ENCODE measurements at places on chromosomes 4 and X. TPM values are rescaled to one million over a fixed set of nuclear protein-coding genes. Genes with fewer than 3 reads are reported as not detected.

DNA sequence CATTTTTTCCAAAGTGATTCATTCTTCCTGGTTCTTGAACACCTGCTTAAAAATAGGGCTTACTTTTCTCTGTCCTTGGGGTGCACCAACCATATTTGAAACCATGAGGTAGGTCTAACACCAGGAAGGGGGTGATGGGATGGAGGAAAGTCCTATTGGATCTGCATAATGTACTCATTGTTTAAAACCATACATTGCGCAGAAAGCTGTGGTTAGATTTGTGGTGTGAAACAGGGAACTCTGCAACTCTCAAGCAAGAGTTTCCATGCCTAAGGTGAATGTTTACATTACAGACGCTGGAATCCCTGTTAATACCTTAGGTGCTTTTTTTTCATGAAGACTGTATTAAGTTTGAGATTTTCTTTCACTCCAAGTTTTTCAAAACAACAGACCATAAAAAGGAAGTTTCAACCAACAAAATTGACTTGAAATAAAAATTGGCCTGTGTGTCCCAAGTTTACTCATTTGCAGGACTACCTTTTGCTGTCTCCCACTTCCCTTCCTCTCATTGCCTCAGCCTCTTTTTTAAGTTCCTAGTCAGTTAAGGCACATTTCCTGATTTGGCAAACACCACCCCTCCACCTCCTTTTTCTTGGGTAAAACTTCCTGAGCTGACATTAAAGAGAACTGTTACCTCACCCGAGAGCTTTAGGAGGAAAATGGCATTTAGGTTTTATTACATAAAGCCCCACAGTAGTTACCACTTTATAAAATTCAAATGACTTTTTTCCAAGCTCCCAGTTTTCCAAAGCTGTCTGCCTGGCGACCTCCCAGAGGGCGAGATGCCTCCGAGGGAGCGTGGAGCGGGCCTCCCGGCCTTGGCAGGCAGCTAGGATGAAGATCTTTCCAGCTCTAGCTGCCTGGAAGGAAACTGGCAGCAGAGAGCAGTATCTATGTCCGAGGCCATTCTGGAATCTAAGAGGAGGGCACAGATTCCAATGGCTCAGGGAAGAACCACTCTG is 47.9 kb upstream of the RBPJ start:
- peaks cover 25% of the 10 kb centered on the region for H3K27me3 ChIP-seq
- no peak overlapping the region for H3K27ac ChIP-seq
- no peak overlapping the region for H3K4me3 ChIP-seq
- DNase-seq: no peak
- H3K4me1 ChIP-seq: peaks cover 19% of the 10 kb centered on the region

Gene GPR143
- total RNA-seq: not detected

Gene CXCL13
- total RNA-seq: not detected

GRCh38 chr4:71189471-71189870 is 149.3 kb upstream of the SLC4A4 start:
- H3K27me3 ChIP-seq: peaks cover 79% of the 10 kb centered on the region
- H3K4me1 ChIP-seq: peaks cover 13% of the 10 kb centered on the region
- H3K4me3 ChIP-seq: no peak overlapping the region
- H3K27ac ChIP-seq: no peak overlapping the region
- H3K36me3 ChIP-seq: no peaks in the 10 kb centered on the region

DNA sequence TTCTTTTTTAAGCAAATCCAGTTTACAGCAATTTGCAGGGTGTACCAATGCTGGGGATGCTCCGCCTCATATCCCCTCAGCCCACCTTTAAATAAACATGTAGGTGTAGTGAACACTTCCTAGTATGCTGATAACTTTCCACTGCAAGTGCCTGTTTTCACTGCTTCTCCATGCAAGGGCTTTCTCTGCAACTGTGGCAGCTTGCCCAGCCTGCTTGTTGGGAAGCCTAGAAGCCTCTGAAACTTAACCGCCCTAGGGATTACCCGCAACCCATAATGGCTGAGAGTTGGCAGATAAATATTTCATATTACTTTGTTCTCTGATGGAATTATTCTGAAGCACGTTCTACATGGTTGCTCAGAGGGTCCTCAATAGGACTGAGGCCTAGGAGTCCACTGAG is 253.7 kb upstream of the DDX53 start:
- no peaks in the 10 kb centered on the region for H3K36me3 ChIP-seq
- H3K4me3 ChIP-seq: no peak overlapping the region
- H3K27me3 ChIP-seq: no peaks in the 10 kb centered on the region
- no peak overlapping the region for H3K27ac ChIP-seq
- no peaks in the 10 kb centered on the region for H3K4me1 ChIP-seq

Gene SSX4
- total RNA-seq: not detected

GRCh38 chrX:20320461-20321159 is 53.9 kb upstream of the RPS6KA3 start:
- H3K36me3 ChIP-seq: no peaks in the 10 kb centered on the region
- no peak for DNase-seq
- no peaks in the 10 kb centered on the region for H3K27me3 ChIP-seq
- H3K4me3 ChIP-seq: peak overlapping the region; percentile 46
- H3K4me1 ChIP-seq: peaks cover 26% of the 10 kb centered on the region

- no peak overlapping the region for H3K27ac ChIP-seq
- DNase-seq: no peak
- no peaks in the 10 kb centered on the region for H3K4me1 ChIP-seq
- no peak overlapping the region for H3K4me3 ChIP-seq
- peaks cover 15% of the 10 kb centered on the region for H3K27me3 ChIP-seq
Measured at GRCh38 chrX:108203540-108203939, 112.0 kb downstream of the ATG4A start.

- H3K36me3 ChIP-seq: no peaks in the 10 kb centered on the region
- peaks cover 21% of the 10 kb centered on the region for H3K27me3 ChIP-seq
- H3K4me1 ChIP-seq: no peaks in the 10 kb centered on the region
- no peak for DNase-seq
Measured at GRCh38 chr4:20987191-20987590, 286.9 kb downstream of the PACRGL start.
